ENCODE measurements at places on chromosomes 12 and 14.

DNA sequence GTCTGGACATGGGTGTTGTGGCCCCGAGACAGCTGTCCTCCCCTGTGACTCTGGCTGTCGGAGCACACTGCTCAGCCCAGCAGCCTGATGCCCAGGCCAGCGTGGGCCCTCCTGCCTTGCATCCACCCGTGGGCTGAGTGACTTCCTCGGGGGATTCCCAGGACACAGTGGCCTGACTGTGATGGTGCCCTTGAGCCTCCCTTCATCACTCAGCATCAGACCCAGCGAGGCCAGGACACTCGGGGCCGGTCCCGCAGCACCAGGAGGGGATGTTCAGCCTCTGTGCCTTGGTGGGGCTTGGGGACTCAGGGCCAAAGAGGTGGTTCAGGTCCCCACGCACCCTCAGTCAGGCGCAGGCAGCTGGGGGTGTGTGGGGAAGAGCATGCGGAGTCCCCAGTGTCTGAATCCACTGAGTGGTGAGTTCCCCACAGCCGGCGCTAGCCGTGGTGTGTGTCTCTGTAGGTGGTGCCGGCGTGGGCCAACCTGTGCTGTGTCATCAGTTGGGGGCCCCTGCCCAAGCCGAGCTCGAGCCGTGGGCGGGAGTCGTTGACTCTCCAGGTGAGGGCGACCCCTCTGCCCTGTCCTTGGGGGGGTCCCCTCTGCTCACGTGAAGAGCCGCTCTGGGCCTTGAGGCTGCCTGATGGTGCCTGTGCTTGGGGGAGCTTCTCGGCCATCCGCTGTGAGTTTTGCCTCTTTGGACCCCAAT lies 185.8 kb downstream of the ADGRD1 start:
- no peak for DNase-seq

DNA sequence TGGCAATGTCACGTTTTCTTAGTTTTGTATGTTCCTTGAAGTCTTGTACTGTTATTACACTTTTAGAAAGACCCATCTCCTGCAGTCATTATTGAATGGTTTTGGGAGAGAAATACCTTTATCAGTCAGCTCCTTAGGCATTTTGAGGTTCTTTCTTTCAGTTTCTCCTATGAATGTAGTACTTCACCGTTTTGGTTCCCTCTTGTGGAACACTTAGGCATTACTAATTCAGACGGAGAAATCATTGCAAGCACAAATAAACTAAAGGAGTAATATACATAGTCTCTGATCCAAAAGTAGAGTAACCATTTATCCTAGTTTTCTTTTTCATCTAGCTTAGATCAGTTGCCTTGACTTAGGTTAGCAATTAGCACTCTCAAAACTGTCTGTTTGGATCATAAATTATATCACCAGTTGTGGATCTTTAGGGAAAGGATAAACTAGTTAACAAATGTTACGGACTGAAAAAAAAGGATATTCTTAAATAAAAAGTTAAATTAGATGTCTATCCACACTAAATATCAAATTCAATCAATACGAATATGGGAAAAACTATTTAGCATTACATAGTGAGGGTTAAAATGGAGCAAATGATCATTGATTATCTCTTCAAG lies 1538.3 kb upstream of the SEL1L start:
- no peak for DNase-seq

GRCh38 chr12:75560167-75560566 lies 48.8 kb upstream of the KRR1 start:
- no peak for DNase-seq

GRCh38 chr12:105214670-105215375 lies 21.2 kb downstream of the APPL2 start:
- no peak for DNase-seq

- DNase-seq = no peak
Observed at GRCh38 chr12:16949871-16950667, 344.1 kb upstream of the LMO3 start.

Data from activated CD4-positive, alpha-beta T cell treated with anti-CD3 and anti-CD28 coated beads, Interleukin-2, amount 10 ng/mL, durations not matched to agents 24 days and 14 days (primary cell).